ENCODE measurements at places on chromosomes 6 and 20.

- no peak for DNase-seq
These were observed 32.6 kb downstream of the SERINC1 start for GRCh38 chr6:122438975-122439374.

GRCh38 chr6:142872376-142872775 lies 72.6 kb downstream of the HIVEP2 start:
- no peak for DNase-seq

DNA sequence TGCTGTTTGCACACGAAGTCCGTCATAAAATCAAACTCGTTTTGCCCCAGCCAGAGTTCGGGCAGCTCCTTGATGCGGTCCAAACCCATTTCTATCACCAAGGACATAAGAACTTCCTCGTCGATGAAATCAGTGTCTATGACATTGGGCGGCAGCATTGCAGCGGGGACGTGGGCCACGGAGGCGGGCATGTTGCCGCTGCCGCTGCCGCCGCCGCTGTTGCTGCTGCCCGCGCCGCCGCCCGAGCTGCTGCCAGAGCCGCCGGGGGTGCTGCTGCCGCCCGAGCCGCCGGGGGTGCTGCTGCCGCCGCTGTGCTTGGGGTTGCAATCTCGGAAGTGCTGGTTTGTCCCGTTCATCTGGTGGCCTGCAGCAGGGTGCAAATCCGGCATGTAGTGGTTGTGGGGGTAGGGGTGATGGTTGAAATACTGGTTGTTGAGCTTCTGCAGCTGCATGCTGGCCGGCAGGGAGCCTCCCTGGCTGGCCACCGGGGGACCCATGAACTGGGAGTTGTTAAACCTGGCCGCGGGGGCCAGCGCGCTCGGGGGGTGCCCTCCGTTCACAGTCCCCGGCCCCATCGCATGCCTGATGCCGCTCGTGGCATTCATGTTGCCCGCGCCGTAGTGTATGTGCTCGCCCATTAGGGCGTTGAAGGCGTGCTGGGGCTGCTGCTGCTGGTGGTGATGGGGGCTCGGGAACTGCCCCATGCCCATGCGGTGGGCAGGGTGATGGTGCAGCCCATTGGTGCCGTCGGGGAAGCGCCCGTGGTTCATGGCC lies 1.1 kb downstream of the CITED2 start:
- peak; percentile 31 for DNase-seq

DNA sequence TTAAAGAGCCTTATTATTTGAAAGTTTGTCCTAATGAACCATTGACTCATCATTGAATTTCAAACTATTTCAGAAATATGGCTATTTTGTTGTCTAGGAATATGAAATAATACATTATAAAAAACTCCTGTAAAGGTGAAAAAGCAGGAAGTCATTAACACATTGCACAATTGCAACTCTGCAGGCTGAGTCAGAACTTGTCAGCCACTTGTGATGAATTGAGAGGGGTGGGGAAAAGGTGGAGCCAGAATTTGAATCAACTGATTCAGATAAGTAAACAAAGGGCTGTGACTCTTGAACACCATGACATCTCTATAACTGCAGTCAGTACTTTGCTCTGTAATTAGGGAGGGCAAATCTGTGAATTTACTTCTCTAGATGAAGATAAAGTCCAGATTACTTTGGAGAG lies 6.0 kb downstream of the C6orf141 start:
- DNase-seq: no peak

GRCh38 chr6:41643899-41644269 lies 5.6 kb downstream of the MDFI start:
- no peak for DNase-seq

GRCh38 chr20:1474817-1475603 lies 8.4 kb upstream of the NSFL1C start:
- DNase-seq: no peak

- DNase-seq: no peak
These were observed 17.4 kb upstream of the SIRPB1 start for GRCh38 chr20:1637226-1637625.

DNA sequence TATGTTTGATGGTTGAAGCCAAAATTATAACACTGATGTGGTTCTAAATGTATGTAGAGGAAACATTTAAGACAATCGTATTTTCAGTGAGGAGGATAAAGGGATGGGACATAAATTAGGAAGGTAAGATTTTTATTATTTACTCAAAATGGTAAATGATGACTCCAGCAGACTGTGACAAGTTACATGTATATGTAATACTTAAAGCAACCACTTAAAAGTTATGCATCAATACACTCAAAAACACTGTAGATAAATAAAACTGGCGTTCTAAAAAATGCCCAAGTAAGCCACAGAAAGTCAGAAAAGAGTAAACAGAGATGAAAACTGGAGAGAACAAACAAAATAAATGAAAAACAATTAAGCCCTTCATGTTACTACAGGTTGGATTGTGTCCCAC lies 18.7 kb downstream of the HLA-DMB start:
- no peak for DNase-seq

- DNase-seq: peak; percentile 20
These were observed 43.4 kb downstream of the NHSL1 start for GRCh38 chr6:138455746-138456400.

DNA sequence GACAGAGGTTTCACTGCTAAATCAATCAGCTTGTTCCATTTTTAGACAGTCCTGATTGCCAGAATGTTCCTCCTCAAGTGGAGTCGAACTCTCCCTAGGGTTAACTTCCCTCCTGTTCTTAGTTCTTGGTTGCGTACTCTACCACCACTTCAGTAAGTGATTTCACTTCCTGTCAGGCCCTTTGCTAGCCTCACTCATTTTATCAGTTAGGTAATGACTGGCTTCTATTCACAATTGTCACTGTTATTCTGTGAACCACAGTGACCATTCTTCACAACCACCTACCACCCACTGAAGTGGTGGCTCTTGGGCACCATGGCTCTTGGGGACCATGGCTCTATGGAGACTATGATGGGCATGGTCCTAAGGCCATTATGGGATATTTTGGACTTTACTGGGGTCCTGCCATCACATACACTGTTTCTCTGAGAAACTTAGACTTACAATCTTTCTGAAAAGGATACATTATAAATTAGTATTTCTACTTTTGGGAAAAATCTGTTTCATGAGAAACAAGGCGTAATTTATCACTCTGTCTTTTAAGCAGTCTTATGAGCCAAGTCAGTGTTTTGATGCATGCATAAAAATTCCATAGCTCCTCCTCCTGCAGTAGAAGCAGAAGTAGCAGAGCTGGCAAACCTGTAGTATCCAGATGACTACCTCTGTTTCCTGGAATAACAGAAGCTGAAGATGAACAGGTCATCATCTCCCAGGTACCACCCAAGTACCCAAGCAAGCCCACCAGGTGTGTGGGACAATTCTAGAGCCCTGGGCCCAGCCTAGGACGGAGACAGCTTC lies 66.3 kb downstream of the ATXN1 start:
- DNase-seq: no peak

GRCh38 chr6:31186052-31186734 lies 15.7 kb upstream of the POU5F1 start:
- no peak for DNase-seq

GRCh38 chr6:163923658-163924411 lies 509.3 kb downstream of the QKI start:
- DNase-seq: no peak

DNA sequence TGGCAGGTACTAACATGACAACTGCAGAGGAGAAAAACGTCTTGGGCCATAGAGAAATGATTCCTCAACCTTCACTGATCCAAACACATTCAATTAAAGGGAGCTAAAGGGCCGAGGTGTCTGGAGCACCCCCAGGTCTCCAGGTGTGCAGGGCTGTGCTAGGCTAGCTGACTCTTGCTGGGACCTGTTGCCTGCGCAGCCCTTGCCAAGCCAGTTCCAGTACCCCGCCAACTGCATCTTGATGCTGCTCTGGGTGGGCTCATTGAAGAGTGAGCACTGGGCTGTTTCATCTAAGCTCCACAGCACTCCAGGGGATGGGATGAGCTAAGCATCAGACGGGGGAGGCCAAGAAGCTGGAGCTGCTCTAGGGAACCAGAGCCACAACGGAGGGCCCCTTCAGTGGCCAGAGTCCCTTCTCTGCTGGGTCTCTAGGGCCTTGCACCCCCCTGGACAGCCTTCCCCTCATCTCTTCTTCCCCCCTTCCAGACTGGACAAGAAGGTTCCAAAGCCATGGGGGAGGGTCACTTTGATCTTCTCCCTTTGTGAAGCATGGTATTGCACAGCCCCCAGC lies 15.9 kb downstream of the LEMD2 start:
- DNase-seq: no peak

GRCh38 chr6:135289816-135290215 lies 108.7 kb downstream of the MYB start:
- no peak for DNase-seq

DNA sequence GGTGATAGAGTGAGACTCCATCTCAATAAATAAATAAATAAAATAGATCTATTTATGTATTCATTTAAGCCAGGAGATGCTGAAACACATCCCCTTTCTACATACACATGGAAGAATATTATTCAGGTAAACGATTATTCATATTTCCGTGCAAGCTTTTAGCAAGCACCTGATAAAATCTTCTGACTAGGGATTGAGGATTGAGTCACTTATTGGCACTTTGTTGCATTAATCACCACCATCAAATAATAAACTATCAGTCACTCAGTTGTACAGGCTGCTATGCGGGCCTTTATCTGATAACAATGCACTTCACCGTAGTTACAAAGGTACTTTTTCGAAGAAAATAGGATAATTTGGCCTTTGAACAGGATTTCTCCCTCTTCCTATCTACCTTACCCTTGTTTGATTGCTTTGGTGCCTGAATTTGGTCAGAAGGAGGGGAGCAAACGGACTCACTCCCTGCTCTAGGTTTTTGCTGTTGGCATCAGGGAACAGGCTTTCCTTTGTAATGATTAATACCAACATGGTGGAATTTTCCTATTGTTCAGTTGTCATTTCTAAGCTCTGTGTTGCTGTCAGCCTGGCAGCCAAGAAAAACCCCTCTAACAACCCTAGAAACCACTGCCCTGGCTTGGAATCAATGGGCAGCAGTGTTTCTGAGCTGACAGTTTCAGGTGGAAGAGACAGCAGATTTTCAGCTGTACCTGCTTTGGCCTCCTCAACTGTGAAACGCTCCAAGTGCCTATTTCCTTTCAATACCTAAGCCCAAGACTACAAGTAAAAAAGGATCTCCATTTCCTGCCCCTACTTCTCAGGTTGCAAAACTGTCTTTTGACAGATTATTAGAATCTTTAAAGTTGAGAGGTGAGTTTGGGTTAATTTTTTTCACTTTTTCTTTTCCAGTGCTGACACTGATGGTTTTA lies 63.0 kb downstream of the MYB start:
- DNase-seq: no peak

DNA sequence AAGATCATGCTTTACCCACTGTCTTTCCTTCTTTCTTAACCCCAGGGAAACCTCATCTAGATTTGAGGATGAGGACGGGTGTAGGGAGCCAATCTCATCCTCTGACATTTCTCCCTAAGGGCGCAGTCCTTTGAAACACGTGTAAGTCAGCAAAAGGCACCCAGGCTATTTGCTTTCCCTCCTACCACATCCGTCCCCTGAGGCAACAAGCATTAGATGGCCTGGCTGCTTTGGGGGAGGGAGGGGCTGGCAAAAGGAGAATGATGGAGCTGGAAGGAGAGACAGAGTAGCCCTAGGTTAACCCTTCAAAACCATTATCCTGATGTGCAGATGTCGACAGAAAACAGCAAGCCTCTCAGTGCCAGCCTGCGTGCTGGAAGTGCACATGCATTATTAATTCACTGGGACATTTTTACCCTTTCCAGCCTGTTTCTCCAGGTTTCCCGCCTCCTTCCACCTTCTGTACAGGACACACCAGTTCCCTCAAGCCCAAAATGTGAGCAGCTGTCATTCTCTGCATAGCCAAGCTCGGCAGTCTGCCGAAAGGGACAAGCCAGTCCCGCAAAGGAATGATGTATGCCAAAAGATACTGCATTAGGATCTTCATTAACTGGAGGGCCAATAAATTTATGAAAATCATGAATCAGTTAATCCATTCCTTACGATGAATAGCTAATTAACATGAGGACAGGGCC lies 547.2 kb downstream of the CD83 start:
- no peak for DNase-seq

DNA sequence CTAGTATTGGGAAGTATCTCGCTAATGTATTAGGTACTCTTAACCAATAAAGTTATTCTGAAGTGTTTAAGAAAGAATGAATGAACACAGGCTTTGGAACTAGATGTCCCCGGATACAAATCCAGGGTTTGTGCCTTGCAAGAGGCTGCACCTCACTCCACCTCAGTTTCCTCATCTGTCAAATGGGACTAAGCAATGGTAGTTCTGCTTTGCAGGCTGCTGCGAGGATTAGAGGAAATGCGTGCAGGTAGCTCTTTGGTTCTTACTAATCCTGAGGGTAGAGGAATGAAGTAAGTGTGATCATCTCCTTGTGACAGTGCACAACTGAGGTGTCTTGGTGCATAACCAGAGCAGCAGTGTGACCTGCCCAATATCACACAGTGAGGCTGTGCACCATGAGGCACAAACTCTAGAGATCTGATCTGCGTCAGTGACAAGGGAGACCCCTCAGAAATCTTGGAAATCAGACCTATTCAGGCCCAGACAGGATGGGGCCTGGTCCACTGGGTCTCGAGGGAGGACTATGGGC lies 26.7 kb downstream of the ADA start:
- DNase-seq: no peak

- DNase-seq: no peak
These were observed 103.2 kb upstream of the TNFAIP3 start for GRCh38 chr6:137763886-137764285.

GRCh38 chr6:37983720-37984501 lies 164.4 kb downstream of the ZFAND3 start:
- no peak for DNase-seq

- DNase-seq: no peak
These were observed 200.7 kb downstream of the KHDC1L start for GRCh38 chr6:73024598-73024997.

DNA sequence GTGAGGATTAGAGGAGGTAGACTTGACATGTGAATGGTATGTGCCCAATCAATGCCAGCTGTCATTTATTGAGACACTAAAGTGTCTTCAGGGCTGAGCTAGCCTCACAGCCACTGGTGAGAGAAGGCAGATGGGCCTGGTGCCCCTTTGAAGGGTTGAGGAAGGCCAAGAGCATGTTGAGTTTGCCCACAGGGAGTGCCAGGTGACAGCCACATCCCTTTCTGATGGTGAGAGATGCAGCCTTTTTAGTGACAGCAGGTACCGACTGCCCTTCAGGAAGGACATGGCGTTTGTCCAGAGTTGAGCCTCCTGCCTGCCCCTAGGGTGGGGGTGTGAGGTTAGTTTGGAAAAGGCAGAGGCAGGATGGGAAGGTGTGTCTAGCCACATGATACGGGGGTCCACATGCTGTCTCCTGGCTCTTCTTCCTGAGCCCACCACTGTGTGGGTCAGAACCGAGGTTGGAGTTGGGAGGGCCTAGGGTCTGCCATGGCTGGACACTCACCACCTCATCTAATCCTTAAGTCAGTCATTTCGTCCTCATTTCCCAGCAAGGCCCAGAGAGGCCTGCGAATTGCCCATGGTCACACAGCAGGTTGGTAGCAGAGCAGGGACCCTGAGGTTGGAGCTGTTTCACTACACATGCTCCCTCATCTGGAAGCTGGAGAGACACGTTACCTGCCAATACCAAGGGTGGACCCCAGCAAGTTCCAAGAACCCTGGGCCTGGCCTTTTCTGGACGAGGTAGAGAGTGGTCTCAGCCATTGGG lies 32.5 kb downstream of the SPDEF start:
- DNase-seq: no peak
